ENCODE measurements at places on chromosomes 1 and 21.
A peak's percentile ranks its signal among the peaks of the same experiment; 100 is the strongest.

DNA sequence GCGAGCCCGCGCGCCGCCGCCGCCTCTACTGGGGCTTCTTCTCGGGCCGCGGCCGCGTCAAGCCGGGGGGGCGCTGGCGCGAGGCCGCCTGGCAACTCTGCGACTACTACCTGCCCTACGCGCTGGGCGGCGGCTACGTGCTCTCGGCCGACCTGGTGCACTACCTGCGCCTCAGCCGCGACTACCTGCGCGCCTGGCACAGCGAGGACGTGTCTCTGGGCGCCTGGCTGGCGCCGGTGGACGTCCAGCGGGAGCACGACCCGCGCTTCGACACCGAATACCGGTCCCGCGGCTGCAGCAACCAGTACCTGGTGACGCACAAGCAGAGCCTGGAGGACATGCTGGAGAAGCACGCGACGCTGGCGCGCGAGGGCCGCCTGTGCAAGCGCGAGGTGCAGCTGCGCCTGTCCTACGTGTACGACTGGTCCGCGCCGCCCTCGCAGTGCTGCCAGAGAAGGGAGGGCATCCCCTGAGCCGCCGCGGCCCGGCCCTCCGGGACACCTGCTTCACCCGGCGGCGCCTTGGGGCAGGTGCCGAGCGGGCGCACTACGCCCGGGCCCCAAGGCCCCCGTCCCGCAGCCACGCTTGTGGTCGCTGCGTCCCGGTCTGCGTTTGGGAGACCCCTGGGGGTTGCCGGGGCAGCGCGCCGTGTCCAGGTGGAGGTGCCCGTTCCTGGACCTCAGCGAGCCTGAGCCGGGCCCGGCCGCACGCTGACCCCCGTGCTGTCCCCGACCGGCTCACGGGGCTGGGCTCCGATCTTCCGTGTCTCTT lies 944 bp downstream of the B3GALT6 start:
- peak; percentile 29 for DNase-seq

GRCh38 chr1:154736841-154737240 lies 128.9 kb upstream of the ADAR start:
- no peak for DNase-seq

- peak; percentile 42 for DNase-seq
Observed at GRCh38 chr1:28259934-28260802, 850 bp downstream of the SESN2 start.

DNA sequence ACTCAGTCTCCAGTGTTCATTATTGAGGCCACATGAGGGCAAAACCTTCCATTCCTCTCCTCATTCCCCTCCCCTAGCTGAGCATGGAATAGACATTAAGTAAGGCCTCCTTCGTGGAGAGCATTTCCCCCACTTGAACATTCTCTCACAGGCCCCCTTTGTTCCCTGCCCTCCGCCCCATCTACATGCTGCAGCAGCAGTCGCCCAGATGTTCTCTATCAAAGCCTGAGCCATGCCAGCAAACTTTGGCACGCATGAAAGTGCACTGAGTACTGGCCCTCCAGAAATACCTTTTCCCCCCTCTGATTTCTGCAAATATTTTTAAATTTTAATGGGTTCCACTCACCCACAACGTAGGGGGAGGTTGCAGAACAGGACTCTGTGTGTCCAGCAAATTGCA lies 20.9 kb upstream of the GORAB start:
- no peak for DNase-seq

- peak; percentile 84 for DNase-seq
Observed at GRCh38 chr1:222732216-222733159, 4.5 kb upstream of the FAM177B start.

GRCh38 chr1:151775894-151776664 lies 12.8 kb upstream of the MRPL9 start:
- no peak for DNase-seq

Data from GM12865 (cell line).